ENCODE measurements at places on chromosomes 1 and 21.

DNA sequence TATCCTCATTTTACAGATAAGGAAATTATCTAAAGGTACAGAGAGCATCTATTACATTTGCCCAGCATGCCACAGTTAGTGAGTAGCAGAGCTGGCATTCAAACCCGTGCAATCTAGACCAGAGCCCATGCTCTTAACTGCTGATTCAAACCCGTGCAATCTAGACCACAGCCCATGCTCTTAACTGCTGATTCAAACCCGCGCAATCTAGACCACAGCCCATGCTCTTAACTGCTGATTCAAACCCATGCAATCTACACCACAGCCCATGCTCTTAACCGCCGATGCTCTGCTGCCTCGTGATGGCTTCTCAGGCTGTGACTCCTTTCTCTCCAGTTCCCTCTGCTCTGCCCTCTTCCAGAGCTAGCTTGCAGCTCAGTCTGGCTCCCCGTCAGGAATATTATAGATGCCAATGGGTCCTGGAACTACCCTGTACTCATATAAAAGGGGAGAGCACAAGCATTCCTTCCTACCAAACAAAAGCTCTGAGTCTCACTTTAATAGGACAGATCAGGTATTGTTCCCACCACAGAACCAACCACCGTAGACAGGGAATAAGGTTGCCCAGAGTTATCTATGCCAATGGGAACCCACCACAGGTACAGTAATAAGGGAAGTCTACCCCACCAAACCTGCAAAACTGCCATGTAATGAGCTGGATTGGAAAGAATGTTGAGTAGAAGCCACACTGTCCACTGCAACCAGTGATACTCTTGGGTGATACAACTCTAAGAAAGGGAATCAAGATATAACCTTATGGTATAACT, 78.4 kb downstream of the SMYD3 start:
- no peak for DNase-seq

DNA sequence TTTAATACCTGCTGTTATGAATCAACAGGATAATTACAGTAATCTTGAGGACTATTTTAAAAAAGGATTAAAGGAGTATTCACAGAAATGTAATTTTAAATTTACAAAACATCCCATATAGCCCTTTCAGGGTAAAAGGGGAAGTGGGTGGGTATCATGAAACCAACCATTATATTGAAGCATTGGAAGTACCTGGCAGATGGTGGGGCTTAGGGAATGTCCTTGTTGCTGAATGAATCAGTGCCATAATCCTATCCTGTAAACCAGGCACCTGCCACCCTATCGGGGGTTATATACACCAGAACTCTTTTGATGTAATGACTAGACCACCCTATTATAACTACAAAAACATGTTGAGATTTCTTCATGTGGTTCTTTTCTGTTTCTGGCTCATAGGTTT, 30.4 kb downstream of the CDC14A start:
- no peak for DNase-seq

DNA sequence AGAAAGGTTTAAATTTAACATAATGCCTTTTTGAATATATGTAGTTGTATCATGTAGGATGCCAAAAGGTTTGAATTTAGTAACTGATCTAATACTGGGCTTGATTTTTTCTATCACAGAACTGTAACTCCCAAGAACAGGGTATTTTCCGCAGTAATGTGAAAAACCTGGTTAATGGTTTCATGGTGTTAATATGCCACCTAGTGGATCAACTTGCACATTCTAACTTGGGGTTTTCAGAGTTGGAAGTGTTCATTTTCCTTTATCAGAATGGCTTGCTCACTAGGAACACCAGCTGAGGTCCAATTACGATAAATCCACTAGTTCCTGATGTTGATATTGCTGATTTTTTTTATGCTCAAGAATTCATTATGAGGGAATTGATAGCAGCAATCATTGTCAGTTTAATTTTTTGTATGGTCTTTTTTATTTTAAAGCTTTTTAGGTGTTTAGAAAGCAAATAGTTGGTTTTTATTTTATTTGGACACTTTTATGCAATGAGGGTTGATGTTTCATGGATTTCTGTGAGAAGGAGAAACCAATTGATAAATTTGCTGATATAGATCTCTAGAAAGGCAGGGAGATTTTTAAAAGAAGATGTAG, 157.2 kb downstream of the PLA2G4A start:
- no peak for DNase-seq

DNA sequence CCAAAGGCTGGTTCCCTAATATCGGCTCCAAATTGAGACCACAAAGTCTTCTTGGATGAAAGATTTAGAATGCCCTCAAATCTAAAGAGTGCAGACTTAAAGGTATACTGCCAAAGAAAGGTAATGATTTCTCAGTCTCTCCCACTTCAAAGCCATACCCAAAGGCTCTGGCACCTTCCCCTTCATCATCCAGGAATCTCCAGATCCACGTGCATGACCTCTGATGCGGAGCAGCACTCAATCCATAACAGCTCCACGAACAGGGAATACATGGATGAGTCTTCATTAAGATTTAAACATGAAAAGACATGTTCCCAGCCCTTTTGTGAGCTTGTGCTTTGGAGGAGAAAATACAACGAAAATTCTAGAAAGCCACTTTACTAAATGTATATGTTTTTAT, 453.9 kb downstream of the DSCAM start:
- no peak for DNase-seq

DNA sequence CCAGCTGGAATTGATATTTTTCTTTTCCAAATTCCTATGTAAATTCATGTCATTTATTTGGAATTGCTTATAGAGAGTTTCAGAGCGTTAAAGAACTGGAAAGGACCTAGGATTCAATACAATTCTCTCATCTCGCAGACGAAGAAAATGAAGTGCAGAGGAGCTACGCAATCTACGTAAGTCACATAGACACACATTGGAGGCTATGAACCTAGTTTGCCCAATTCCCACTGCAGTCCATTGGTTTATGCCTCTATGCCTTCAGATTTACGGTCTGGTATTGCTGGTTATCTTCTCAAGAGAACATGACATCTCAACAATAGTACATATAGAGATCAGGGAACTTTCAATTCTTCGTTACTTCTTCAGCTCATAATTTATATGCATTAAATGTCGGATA, 971 bp upstream of the RNF2 start:
- no peak for DNase-seq

All from activated T-helper 1 cell treated with Interleukin-2 at 50 U/mL for 16 hours (primary cell).